Stimulated activated effector memory CD8-positive, alpha-beta T cell treated with anti-CD3 and anti-CD28 coated beads, Interleukin-12 subunit alpha, Interleukin-12 subunit beta, amount 100 ng/mL, for 72 hours (primary cell): ENCODE measurements at places on chromosomes 1 and 21.

DNA sequence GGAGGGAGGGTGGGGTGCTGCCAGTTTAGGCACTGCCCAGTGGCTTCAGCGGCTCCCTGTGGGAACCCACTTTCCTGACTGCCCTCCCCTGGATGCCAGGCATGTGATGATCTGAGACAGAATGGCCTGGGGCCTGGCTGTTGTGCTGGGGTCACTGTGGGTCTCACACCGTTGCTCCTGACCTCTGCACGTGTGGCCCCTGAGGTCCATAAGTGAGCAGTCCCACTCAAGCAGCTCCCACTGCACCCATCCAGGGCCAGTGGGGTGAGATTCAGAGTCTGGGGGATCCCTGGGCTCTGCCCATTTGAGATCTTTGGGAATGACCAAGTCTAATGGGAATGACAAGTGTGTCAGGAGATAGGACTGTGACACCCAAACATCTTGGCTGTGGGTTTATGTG lies 18.0 kb downstream of the PODN start:
- no peak for DNase-seq

GRCh38 chr1:215830226-215830810 lies 263.2 kb downstream of the KCTD3 start:
- DNase-seq, result no peak

DNA sequence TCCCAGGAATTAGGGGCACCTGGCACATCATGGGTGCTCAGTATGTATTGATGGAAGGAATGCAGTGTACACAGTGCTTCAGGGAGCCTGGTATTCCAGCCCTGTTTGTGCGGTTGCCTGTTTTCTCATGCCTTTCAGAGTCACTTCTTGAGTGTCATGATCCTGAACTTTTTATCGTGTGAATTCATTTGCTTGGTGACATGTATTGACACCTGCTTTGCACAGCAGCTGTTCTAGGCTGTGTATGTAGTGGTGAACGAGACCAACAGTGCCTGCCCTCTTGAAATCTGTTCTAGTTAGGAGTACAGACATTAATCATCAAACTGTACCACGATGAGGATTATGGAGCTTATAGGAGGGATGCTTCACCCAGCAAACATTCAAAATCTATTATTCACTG lies 6.1 kb downstream of the HTR6 start:
- DNase-seq, result no peak

DNA sequence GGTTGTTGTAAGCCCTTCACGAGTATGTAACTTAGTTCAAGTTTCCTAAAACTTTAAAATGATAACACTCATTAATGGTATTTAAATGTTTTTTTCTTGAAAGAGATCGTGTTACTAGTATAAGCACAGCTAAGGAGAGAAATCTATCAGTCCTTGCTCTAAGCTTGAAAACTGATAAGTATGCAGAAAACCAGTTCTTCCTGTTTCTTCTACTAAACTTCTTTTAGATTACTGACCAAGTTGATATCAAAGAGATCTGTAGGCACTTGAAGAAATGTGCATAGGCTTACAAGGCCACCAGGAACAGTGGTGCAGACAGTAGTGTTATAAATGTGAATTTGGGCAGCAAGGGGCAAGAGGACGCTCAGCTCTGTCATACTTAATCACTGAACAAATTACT lies 3.9 kb downstream of the EFCAB14 start:
- DNase-seq, result no peak

DNA sequence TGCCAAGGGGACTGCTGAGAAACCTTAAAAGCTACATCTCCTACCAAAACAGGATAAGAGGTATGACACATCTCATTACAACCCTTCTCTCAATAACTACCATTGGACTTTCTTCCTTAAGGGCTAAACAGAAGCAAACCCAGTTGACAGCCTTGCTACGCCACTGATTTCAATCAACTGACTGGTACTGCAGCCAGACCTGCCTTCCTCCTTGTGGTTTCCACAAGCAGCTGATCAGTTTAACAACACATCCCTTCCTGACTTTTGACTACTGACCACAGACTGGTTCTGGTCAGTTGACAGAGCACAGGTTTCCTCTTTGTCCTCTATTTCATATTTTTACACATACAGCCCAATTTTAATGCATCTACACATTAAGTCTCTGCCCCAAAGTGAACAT lies 108.8 kb downstream of the ADAMTS1 start:
- DNase-seq, result no peak

DNA sequence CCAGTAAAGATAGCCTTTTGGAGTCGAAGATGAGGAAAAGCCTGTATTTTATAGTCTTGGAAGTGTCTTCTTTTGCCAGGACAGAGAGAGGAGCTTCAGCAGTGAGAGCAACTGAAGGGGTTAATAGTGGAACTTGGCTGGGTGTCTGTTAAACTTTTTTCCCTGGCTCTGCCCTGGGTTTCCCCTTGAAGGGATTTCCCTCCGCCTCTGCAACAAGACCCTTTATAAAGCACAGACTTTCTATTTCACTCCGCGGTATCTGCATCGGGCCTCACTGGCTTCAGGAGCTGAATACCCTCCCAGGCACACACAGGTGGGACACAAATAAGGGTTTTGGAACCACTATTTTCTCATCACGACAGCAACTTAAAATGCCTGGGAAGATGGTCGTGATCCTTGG lies at the start of gene VCAM1:
Gene VCAM1, plus strand, starts transcription at position 253 of the 400 bp plus-strand sequence. Its CDS starts 119 bp downstream, at position 372.
- DNase-seq, result no peak

- no peak for DNase-seq
These were observed 25.6 kb downstream of the FCRL2 start for GRCh38 chr1:157751283-157751682.

DNA sequence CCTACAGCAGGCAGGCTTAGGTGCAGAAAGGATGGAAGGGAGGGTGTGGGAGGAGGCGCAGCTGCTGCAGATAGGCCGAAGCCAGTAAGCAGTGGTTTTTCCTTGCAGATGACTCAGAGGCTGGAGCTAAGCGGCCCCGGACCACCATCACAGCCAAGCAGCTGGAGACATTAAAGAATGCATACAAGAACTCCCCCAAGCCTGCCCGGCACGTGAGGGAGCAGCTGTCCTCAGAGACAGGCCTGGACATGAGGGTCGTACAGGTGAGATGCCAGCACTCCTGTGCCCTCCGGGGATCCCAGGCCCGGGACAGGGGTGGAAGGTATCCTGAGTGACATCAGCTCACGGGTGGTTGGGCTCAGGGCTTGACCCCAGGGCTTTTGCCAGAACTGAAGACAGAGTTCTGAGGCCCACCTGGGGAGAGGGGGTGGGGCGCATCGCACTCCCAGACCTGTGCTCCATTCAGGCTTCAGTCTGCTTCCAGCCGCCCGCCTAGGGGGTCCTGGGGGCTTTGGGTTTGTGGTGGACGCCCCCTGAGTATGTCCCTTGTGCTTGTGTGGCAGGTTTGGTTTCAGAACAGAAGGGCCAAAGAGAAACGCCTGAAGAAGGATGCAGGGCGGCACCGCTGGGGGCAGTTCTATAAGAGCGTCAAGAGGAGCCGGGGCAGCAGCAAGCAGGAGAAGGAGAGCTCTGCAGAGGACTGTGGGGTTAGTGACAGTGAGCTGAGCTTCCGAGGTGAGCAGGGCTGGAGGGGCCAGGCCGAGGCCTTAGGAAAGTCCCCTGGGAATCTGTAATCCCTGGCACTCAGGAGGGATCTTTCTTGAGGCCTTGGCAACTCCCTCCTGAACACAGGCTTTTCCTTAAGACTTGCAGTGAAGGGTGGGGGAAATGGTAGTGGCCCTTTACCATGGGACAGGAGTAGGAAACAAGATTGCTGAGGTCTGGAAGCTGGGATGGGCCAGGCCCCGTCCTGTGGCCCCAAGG lies 41.5 kb downstream of the LHX4 start:
- DNase-seq, result no peak
